ENCODE measurements at places on chromosomes 7 and 10. TPM values are rescaled to one million over a fixed set of nuclear protein-coding genes. Genes with fewer than 3 reads are reported as not detected.

Gene PRPS1L1
- not detected for total RNA-seq

Gene NRF1
- 21.2 TPM for total RNA-seq

Gene SFTPD
- total RNA-seq = 2.1 TPM

Gene C10orf143
- 1.7 TPM for total RNA-seq

Gene INHBA
- total RNA-seq = 22.2 TPM

Gene RET
- total RNA-seq = 0.44 TPM

Gene SFTPA1
- total RNA-seq = not detected

Gene MMP21
- 0.67 TPM for total RNA-seq

Gene NUTM2A
- 2.3 TPM for total RNA-seq

Gene CYP2C19
- total RNA-seq = not detected

Gene CYP2C8
- total RNA-seq = not detected

Gene ZNF503
- 9.8 TPM for total RNA-seq

Gene LRWD1
- total RNA-seq = 13.7 TPM

Gene CYP3A4
- total RNA-seq = 0.43 TPM

Gene GRB10
- total RNA-seq = 36.5 TPM
